ENCODE measurements at places on chromosomes 11 and 22.

DNA sequence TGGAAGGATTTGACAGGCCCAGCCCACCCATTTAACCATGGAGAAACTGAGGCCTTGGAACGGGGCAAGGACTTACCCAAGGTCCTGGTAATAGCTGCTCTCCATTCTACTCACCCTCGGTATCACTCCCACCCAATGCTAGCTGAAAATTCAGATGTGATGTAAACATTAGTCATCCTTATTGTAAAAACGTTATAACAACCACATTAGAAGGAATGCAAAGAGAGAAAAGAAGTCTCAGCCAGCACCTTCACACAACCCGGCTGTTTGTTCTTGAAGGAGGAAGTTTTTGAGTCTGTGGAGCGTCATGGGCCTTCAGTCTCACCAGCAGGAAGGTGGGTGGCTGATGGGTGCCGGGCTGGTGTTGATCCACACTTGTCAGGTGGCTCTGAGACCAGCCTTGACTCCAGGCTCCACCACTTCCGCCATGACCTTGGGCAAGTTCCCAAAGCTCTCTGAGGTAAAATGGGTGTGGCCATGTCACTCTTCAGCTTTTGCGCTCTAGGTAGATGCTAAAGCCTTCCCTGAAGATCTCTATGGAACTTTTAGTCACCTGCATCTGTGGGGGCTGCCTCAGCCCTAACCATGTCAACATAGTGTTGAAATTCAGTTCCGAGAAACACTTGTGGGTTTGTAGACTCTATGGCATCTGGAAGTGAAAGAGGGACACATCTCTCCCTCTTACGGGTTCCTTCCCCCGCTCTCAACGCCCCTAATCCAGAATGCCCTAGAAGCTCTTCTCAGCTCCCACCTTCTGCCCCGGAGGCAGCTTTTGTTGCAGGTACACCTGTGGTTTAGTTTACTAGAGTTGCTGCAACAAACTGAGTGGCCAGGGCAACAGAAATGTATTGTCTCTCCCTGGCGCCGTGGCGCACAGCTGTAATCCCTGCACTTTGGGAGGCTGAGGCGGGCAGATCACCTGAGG lies 14.8 kb downstream of the CD6 start:
- no peak for DNase-seq

- DNase-seq, result no peak
Observed at GRCh38 chr22:42056757-42057511, 13.7 kb downstream of the NAGA start.

GRCh38 chr11:44434191-44434590 lies 124.3 kb upstream of the ALX4 start:
- no peak for DNase-seq

- no peak for DNase-seq
Observed at GRCh38 chr22:24526191-24526590, 28.7 kb downstream of the GUCD1 start.

- DNase-seq, result no peak
Observed at GRCh38 chr11:121763526-121763925, 310.8 kb upstream of the SORL1-AS1 start.
